ENCODE measurements at places on chromosomes 7 and 10. TPM values are rescaled to one million over a fixed set of nuclear protein-coding genes. Genes with fewer than 3 reads are reported as not detected.
A peak's percentile ranks its signal among the peaks of the same experiment; 100 is the strongest.

DNA sequence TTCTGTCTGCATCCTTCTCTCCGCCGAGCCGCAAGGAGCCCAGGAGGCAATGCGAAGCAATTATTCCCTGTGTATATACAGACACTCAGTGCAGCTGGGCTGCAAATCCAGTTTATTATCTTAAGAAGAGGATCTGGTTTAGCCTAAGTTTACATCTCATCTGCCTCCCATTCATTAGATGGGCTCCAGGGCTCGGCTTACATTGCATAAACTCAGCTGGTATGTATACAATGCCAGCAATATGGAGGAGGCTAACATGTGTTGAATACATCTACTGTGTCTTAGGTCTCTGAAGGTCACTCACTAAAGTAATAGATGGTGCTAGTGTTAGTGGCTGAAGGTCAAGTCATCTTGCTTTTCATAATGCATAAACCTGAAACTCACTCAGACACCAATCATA lies 996.8 kb downstream of the KCNMA1 start:
- peaks cover 6% of the 10 kb centered on the region for H3K27me3 ChIP-seq
- DNase-seq, result no peak
- no peak overlapping the region for H3K4me3 ChIP-seq
- H3K4me1 ChIP-seq, result no peaks in the 10 kb centered on the region
- no peak overlapping the region for H3K27ac ChIP-seq

- no peaks in the 10 kb centered on the region for H3K27me3 ChIP-seq
- no peak for DNase-seq
- H3K4me1 ChIP-seq, result no peaks in the 10 kb centered on the region
- H3K27ac ChIP-seq, result no peak overlapping the region
- H3K4me3 ChIP-seq, result no peak overlapping the region
- H3K36me3 ChIP-seq, result peaks cover 27% of the 10 kb centered on the region
Observed at GRCh38 chr7:148807436-148807835, 76.7 kb downstream of the EZH2 start.

The TMEM176B gene
- 0.42 TPM for total RNA-seq

- DNase-seq, result no peak
- no peak overlapping the region for H3K27ac ChIP-seq
- H3K4me3 ChIP-seq, result no peak overlapping the region
- no peaks in the 10 kb centered on the region for H3K27me3 ChIP-seq
- no peaks in the 10 kb centered on the region for H3K4me1 ChIP-seq
- no peaks in the 10 kb centered on the region for H3K36me3 ChIP-seq
Observed at GRCh38 chr10:35015843-35016408, 74.2 kb downstream of the CUL2 start.

DNA sequence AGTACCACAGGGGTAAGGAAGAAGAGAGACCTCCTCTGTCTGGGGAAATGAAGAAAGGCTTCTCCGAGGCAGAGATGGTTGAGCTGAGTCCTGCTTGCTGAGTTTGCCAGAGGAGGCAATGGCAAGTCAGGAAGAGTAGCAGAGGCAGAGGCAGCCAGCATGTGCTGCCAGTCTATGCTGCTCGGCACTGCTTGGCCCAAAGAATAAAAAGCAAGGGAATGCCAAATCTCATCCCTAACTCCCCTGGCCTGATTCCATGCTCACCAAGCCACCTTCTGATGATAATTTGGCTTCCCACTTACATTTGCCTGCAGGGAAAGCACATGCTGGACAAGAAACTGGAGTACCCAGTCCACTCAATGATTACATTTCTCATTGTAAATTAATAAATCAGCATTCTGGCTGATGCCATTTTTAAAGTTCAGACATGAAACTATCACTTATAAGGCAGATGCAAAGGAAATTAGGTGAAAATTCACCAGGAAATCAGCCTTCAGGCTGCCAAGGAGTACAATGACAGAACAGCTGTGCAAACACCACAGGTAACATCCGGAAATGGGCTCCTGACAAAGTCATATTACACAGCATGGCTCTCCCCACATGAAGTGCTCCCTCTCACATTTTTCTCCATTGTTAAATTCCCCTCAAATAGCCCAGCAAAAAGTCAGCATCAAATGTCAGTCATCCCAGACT lies 245.9 kb downstream of the MTERF1 start:
- H3K27ac ChIP-seq, result no peak overlapping the region
- no peaks in the 10 kb centered on the region for H3K27me3 ChIP-seq
- DNase-seq, result no peak
- no peaks in the 10 kb centered on the region for H3K4me1 ChIP-seq
- no peaks in the 10 kb centered on the region for H3K36me3 ChIP-seq

The SPAM1 gene
- total RNA-seq, result not detected

GRCh38 chr7:151351967-151352366 lies 10.4 kb downstream of the NUB1 start:
- H3K27ac ChIP-seq, result no peak overlapping the region
- H3K4me1 ChIP-seq, result no peaks in the 10 kb centered on the region
- DNase-seq, result no peak
- no peaks in the 10 kb centered on the region for H3K27me3 ChIP-seq
- H3K36me3 ChIP-seq, result peaks cover 26% of the 10 kb centered on the region

GRCh38 chr10:13308096-13308495 lies 8.2 kb upstream of the PHYH start:
- no peaks in the 10 kb centered on the region for H3K27me3 ChIP-seq
- H3K4me1 ChIP-seq, result no peaks in the 10 kb centered on the region
- no peak overlapping the region for H3K27ac ChIP-seq
- no peaks in the 10 kb centered on the region for H3K36me3 ChIP-seq

- no peak overlapping the region for H3K27ac ChIP-seq
- H3K27me3 ChIP-seq, result no peaks in the 10 kb centered on the region
- H3K4me1 ChIP-seq, result no peaks in the 10 kb centered on the region
- DNase-seq, result no peak
Observed at GRCh38 chr7:14685167-14685566, 217.4 kb downstream of the DGKB start.

GRCh38 chr10:43295436-43295835 lies 28.6 kb upstream of the RASGEF1A start:
- H3K36me3 ChIP-seq, result no peaks in the 10 kb centered on the region
- DNase-seq, result no peak
- no peaks in the 10 kb centered on the region for H3K4me1 ChIP-seq
- H3K27ac ChIP-seq, result no peak overlapping the region
- H3K4me3 ChIP-seq, result no peak overlapping the region
- no peaks in the 10 kb centered on the region for H3K27me3 ChIP-seq

- no peaks in the 10 kb centered on the region for H3K36me3 ChIP-seq
- no peaks in the 10 kb centered on the region for H3K27me3 ChIP-seq
- H3K4me1 ChIP-seq, result peaks cover 12% of the 10 kb centered on the region
Observed at GRCh38 chr10:102918817-102919245, 737 bp downstream of the CNNM2 start.

GRCh38 chr7:95718577-95719410 lies 53.6 kb upstream of the DYNC1I1 start:
- H3K4me1 ChIP-seq, result no peaks in the 10 kb centered on the region
- DNase-seq, result peak; percentile 7
- H3K36me3 ChIP-seq, result no peaks in the 10 kb centered on the region
- H3K27ac ChIP-seq, result no peak overlapping the region
- H3K4me3 ChIP-seq, result no peak overlapping the region

The AGR3 gene
- total RNA-seq, result not detected

DNA sequence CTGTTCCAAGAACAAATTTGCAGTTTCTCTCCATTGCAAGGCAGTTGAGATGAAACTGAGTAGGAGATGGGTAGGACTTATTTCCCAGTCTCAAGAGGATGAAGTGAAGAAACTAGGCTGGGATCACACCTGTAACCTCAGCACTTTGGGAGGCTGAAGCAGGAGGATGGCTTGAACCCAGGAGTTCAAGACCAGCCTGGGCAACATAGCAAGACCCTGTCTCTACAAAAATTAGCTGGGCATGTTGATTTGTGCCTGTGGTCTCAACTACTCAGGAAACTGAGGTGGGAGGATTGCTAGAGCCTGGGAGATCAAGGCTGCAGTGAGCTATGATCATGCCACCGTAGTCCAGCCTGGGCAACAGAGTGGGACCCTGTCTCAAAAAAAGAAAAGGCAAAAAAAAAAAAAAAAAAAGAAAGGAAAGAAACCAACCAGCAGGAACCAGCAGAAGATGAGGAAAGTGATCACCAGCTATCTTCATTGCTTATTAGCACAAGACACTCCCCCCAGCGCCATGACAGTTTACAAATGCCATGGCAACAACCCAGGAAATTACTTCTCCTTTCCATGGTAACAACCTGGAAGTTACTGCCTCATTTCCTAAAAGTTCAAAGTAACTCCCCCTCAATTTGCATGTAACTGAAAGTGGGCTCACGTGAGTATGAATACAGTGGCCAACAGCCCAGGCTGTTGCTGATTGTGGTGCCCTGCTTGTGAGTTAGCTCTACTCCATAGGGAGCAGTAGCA lies 18.3 kb upstream of the ST8SIA6 start:
- H3K27me3 ChIP-seq, result no peaks in the 10 kb centered on the region
- H3K36me3 ChIP-seq, result no peaks in the 10 kb centered on the region
- H3K4me1 ChIP-seq, result peaks cover 7% of the 10 kb centered on the region
- DNase-seq, result no peak

GRCh38 chr10:412109-412508 lies 276.9 kb downstream of the ZMYND11 start:
- DNase-seq, result no peak
- H3K27ac ChIP-seq, result no peak overlapping the region

DNA sequence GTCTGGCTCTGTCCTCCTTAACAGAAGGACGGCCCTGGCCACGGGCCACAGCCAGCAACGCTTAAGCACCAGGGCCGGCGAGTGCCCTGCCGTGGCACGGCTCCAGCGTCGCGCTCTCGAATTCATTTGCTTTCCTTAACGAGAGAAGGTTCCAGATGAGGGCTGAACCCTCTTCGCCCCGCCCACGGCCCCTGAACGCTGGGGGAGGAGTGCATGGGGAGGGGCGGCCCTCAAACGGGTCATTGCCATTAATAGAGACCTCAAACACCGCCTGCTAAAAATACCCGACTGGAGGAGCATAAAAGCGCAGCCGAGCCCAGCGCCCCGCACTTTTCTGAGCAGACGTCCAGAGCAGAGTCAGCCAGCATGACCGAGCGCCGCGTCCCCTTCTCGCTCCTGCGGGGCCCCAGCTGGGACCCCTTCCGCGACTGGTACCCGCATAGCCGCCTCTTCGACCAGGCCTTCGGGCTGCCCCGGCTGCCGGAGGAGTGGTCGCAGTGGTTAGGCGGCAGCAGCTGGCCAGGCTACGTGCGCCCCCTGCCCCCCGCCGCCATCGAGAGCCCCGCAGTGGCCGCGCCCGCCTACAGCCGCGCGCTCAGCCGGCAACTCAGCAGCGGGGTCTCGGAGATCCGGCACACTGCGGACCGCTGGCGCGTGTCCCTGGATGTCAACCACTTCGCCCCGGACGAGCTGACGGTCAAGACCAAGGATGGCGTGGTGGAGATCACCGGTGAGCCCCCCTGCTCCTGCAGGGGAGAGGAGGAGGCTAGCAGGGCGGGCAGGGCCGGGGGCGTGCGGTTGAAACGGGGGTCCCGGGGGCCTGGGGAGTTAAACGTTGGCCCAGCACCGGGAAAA lies at the start of gene HSPB1:
HSPB1 (plus strand) TSS at position 327 of the 855 bp plus-strand sequence; CDS start at position 367, 40 bp downstream.
- peak within 1 kb of the TSS; percentile 94 for H3K4me3 ChIP-seq
- 0 out of 2 replicates have a peak, but pooled peaks cover 2% of the 10 kb centered on the region for H3K36me3 ChIP-seq
- peak within 1 kb of the TSS; percentile 95 for H3K27ac ChIP-seq
- H3K27me3 ChIP-seq, result no peaks in the 10 kb centered on the region
- peaks cover 75% of the 10 kb centered on the region for H3K4me1 ChIP-seq

The PTPRN2 gene
- total RNA-seq, result 2.1 TPM

DNA sequence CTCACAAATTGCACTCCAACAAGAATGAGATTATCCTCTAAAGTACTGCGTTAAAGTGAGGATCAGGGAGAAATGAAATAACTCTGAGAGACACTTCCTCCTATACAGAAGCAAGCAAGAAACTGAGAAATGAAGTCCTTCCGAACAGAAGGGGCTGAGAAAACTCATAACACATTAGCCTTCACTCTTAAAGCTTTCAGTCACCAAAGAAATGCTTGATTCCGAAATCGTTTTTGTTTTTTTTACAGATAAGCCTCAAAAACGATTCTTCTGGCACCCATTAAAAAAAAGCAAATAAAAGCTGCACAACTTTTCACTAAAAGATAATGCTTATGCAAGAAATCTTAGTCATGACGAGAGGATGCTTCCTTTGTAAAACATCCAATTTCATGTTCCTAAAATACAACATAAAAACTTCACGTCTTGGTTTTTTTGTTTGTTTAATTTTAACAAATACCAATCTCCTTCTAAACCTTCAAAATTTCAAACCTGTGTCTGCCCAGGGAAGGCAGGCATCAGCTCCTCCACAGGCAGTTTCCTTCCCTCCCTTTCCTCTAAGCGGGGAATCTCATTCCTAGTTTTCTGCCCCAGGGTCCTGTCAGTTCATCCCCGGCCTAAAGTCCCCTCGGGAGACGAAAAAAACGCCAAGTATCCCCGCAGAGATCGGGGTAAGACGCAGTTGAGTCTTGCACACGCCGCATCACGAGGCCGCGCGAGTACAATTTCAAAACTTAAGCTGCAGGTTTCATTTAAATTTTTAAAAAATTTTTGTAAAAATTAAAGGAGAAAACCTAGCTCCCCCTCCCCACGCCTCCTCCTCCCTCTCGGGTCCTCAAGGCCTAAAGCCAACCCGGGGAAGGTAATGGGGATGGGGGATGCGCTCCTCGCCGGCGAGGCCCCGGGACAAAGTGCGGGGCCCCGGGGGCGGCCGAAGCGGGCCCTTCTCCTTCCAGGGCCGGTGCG lies 1.1 kb downstream of the BAZ1B start:
- peaks cover 15% of the 10 kb centered on the region for H3K4me1 ChIP-seq
- H3K27me3 ChIP-seq, result no peaks in the 10 kb centered on the region
- H3K4me3 ChIP-seq, result peak overlapping the region; percentile 87
- DNase-seq, result no peak
- peaks cover 9% of the 10 kb centered on the region for H3K36me3 ChIP-seq

The MSMB gene
- not detected for total RNA-seq

DNA sequence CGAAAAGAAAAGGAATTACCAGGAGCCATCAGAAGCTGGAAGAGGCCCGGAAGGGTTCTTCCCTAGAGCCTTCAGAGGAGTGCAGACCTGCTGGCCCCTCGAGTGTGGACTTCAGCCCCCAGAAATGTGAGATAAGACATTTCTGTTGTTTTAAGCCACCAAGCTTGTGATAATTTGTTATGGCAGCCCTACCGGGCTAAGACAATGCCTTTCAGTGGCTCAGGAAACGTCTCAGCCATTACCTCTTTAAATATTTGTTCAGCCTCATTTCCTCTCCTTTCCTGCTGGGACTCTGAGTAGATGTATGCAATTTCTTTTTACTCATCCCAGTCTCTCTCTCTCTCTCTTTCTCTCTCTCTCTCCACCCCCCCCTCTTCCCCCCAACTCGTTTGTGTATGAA lies 174.7 kb upstream of the GRB10 start:
- no peaks in the 10 kb centered on the region for H3K27me3 ChIP-seq
- H3K36me3 ChIP-seq, result no peaks in the 10 kb centered on the region
- no peak overlapping the region for H3K4me3 ChIP-seq
- peaks cover 10% of the 10 kb centered on the region for H3K4me1 ChIP-seq

DNA sequence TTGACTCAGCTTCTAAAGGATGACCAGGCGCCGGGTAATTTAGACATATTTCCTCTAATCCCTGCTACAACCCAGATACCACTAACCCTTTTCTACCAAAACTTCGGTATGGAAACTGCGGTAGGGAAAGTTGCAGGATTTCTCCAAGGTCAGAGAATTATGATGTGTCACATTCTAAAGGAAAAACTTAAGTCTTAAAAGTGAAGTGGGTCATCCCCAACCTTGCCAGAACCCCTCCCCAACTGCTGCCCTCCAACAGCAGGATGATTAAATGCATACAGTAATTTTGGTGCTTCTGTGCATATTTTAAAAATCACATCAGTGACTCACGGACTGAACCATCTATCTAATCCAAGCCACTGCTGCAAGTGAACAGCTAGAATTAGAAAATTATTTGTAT lies 52.7 kb downstream of the GRB10 start:
- no peaks in the 10 kb centered on the region for H3K27me3 ChIP-seq
- no peaks in the 10 kb centered on the region for H3K36me3 ChIP-seq
- H3K4me3 ChIP-seq, result no peak overlapping the region
- DNase-seq, result no peak
- H3K4me1 ChIP-seq, result no peaks in the 10 kb centered on the region
